ENCODE measurements at places on chromosomes 1 and 21.
A peak's percentile ranks its signal among the peaks of the same experiment; 100 is the strongest.

- DNase-seq: no peak
Observed at GRCh38 chr1:119795261-119796200, 15.7 kb downstream of the REG4 start.

DNA sequence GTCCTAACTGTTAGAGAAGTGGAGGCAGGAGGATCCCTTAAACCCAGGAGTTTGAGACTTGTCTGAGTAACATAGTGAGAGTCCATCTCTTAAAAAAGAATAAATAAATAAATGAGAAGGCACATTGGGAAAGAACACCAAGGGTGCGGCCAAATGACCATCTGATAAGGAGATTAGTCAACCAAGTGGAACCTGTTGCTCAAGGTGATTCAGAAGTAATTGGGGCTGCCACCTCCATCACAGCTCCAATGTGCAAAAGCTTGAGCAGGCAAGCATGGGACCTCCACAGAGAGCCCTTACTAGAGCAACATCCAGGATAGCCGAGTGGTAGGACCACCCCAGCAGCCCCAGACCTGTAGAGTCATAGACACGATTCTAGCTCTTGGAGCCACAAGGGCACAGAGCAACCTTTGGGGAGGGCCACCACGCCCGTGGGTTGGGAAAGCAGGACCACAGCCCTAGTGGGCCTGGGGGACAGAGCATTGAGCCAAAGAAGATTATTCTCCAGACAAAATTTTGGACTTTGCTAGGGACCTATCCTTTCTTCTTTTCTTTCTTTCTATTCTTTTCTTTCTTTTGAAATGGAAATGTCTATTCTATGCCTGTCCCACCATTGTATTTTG, 40.9 kb downstream of the KCNK1 start:
- no peak for DNase-seq

- peak; percentile 31 for DNase-seq
Observed at GRCh38 chr1:110286564-110286963, 52.6 kb upstream of the RBM15 start.

DNA sequence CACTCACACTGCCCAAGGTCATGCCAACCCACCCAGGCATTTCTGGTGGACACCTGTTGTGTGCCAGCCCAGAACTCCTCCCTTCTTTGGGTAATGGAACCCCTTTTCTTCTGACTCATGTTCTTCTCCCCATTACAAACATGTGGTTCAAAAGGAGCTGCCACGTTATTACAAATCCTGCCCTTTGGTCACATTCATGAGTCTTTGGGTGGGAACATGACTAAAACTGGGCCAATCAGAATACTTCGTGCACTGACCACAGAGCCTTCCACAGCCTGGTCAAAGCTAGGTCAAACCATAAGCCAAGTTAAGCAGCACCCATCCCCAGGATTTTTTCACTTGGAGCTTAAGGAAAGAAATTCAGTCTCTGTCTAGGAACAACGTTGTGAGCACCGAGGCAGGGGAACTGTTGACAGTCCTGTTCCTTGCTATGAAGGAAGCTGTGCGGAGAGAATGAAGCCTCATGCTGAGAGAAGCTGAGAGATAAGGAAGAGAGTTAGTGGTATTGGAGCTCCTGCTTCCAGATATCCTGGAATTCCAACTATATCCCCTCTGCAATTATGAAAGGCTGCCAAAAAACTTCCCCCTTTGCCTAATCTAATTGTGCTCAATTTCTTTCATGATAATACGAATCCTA, 46.8 kb upstream of the DIPK1A start:
- peak; percentile 79 for DNase-seq

DNA sequence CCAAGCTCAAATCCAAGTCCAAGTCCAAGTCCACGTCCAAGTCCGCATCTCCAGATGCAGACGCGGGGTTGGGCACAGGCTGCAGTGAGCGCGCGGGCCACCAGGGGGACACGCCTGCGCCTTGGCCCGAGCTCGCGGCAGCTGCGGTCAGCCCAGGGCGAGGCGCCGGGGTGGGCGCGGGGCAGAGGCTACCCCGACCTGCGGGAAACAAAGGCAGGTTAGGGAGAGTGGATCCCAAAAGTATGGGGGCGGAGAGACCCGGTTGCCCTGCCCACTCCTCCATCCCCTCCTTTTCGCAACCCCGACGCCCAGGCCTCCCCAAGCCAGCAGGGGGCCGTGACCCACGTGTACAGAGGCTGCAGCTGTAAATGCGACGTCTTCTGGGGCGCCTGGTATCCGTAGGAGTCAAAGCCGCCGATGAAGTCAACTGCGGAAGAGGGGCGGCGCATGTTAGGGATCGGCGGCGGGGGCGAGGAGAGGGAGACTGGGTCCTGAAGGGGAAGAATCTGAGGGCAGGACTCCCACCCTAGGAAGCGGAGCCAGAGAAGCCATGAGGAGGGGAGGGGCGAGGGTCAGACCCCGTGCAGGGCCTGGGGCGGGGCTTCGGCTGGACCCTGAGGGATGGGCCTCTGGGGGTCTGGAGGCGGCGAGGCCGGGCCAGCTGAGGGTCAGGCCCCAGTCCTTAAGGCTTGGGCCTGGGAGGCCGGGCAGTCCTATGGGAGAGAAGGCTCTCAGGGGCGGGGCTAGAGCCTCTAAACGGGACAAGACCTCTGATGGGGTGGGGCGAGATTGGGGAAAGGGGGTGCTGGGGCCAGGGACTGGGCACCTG, 58.0 kb downstream of the NKAIN1 start:
- peak; percentile 34 for DNase-seq

GRCh38 chr21:46229923-46230260, 1.3 kb upstream of the LSS start:
- no peak for DNase-seq

GRCh38 chr1:152502496-152503180, 8.0 kb upstream of the LCE5A start:
- no peak for DNase-seq

- peak; percentile 75 for DNase-seq
Observed at GRCh38 chr1:69913977-69914376, 291.4 kb downstream of the LRRC40 start.

GRCh38 chr21:15731243-15731613, 1.4 kb downstream of the USP25 start:
- DNase-seq: no peak

GRCh38 chr1:201539561-201540431, 869 bp downstream of the NAV1 start:
- peak; percentile 50 for DNase-seq

DNA sequence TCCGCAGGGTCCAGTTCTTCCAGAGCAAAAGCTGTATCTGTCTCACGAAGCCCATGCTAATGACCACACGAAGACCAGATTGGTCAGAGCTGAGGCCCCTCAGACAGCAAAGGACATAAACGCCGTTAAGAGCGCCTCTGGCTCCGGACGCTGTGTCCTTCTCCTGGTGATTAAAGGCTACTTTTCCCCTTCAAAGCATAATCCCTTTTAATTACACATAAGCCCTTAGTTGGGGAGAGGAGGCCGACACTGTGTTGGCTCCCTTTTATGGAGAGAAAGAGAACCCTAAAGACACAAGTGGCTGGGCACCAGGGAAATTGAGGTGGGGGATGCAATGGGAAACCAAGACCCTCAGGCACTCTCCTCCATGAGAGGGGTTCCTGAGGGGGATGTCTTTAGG, at the start of gene ABCA4:
Gene ABCA4 (minus strand): TSS at position 158 of the 400 bp plus-strand sequence. CDS start 103 bp downstream, at position 55.
- DNase-seq: no peak

GRCh38 chr1:110136911-110137310, 13.4 kb upstream of the SLC6A17 start:
- no peak for DNase-seq

Data from iris pigment epithelial cell (primary cell).